NCI-H1048 (cell line): ENCODE measurements at places on chromosomes 1 and 21.

GRCh38 chr21:17636711-17637110 is 24.0 kb upstream of the BTG3 start:
- no peak for DNase-seq

- DNase-seq = no peak
These were observed 97.7 kb upstream of the IFFO2 start for GRCh38 chr1:19054216-19054615.

GRCh38 chr1:201504179-201504631 is 2.7 kb downstream of the CSRP1 start:
- no peak for DNase-seq

DNA sequence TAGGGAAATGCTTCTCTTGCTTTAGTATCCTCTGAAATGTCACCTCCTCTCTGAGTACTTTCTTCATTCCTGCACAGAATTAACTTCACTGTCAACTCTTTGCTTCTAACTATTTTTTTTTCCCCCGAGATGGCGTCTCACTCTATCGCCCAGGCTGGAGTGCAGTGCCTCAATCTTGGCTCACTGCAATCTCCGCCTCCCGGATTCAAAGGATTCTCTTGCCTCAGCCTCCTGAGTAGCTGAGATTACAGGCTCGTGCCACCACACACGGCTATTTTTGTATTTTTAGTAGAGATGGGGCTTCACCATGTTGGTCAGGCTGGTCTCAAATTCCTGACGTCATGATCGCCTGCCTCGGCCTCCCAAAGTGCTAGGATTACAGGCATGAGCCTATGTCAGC is 1.4 kb upstream of the PLPP3 start:
- no peak for DNase-seq

DNA sequence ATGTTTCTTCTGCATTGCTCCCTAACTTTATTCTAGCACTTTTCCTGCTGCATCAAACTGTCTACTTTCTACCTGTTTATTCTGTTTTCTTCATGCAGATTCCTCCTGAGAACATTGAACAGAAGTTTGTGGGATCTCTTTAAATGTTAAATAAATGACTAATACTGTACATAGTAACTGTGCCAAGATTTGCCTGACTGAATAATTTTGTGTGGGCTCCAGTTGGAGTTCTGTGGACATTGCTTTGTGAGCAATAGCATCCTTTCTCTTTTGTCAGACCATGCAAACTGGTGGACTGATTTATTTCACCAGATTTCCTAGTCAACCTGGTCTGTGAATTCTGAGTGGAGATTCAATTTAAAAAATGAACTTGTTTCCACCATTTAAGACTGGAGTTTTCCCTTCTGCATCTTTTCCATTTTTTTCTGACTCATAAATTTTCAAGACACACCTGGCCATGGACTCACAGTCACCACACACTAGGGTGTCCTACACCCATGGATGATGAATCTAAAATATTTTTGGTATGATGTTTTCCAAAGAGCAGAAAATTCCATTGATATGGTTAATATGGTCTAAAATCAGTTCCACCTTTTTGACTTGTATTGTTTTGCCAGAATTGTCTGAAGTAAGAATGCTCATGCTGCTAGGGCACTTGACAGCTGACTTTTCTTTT is 140.7 kb upstream of the SPAG17 start:
- DNase-seq = no peak

DNA sequence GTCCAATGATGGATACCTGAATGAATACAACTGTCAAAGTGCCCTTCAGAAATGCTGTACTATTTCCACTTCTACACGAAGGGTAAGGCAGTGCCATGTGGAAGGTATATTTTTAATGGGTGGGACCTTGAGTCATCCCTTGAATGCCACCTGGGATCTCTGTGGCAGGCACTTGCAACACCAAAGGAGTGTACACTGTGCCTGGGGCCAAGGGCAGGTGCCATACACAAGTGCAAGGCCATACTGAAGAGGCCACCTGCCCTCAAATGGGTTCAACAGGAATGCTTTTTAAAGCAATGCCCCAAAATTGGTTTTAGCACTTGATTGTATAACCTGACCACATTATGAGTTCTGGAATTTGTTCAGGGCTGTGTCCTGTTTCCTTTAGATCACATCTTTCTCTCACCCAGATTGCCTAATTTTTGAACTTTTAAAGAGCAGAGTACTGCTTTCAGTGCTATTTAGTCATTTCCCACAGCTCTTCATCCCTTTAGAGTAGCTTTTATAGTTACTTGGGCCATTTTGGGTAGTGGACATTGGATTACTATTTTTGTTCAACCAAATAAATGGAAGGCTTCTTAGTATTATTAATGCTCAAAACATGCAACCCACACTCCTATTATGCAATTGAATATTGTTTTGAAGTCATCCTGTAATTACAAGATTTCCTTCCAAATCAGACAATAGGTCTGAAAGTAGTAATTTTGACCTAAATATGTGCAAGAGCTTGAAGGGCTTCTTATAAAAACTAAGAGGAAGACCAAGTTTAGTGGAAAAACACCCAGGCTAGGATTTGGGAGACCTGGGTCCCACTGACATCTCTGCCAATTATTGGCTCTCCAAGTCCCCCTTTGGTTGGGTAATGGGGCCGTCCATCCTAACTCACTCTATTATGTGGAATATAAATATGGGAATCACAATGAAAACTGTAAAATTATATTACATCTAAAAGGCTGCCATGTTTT is 57.2 kb downstream of the LEPR start:
- no peak for DNase-seq

- no peak for DNase-seq
These were observed 13.9 kb downstream of the MEF2D start for GRCh38 chr1:156486421-156487344.

- peak; percentile 62 for DNase-seq
These were observed 705 bp upstream of the SLC50A1 start for GRCh38 chr1:155134880-155135414.

DNA sequence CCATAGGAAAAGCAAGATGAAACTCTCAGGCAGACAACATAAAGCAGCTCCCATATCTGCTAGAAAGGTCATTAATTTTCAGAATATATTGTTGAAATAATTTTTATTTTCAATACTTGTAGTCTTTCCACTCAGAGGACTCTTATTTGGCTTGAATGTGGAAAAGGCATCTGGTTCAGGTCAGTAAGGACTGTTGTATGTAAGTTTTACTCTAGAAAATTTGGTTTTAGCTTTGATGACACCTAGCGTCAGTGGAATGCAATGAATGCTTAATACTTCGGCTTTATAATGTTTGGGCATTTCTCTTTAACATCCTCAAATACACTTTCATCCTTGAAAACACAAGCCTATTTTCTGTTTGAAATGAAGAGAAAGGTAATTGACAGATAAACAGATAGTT is 63.3 kb downstream of the LRRC40 start:
- no peak for DNase-seq

- no peak for DNase-seq
These were observed 239.0 kb downstream of the NTNG1 start for GRCh38 chr1:107379826-107380225.

GRCh38 chr1:203150511-203151297 is 23.2 kb downstream of the ADORA1 start:
- DNase-seq = no peak

DNA sequence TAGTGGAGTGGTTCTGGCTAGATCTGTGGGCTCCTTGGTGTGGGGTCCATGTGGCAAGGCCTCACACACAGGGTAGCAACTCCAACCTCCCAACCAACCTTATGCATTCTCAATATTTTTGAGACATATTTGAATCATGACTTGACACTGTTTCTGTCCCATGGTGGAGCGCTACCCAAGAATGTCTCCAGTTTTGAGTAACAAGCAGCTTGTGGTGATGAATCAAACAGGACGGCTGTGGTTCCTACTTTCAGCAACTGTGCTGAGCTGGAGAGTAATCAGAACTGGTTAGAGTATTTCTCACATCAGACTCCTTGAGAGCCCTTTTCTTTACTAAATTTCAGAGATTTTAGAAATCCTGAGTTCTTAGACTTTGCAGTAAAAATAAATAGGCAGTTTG is 3.1 kb downstream of the LCE3D start:
- DNase-seq = no peak

DNA sequence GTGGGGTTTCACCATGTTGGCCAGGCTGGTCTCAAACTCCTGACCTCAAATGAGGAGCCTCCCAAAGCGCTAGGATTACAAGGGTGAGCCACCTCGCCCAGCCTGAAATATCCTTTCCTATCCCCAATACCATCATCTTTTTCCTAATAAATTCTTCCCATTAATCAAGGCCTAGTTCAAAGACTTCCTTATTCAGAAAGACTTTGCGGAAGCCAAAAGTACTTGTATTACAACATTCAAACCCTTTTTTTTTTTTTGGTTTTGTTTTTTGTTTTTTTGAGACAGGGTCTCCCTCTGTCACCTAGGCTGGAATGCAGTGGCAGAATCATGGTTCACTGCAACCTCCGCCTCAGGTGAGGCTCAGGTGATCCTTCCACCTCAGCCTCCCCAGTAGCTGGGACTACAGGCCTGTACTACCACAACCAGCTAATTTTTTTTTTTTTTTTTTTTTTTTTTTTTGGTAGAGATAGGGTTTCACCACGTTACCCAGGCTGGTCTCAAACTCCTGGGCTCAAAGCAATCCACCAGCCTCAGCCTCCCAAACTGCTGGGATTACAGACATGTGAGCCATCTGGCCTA is 7.6 kb downstream of the SLC19A2 start:
- DNase-seq = no peak

DNA sequence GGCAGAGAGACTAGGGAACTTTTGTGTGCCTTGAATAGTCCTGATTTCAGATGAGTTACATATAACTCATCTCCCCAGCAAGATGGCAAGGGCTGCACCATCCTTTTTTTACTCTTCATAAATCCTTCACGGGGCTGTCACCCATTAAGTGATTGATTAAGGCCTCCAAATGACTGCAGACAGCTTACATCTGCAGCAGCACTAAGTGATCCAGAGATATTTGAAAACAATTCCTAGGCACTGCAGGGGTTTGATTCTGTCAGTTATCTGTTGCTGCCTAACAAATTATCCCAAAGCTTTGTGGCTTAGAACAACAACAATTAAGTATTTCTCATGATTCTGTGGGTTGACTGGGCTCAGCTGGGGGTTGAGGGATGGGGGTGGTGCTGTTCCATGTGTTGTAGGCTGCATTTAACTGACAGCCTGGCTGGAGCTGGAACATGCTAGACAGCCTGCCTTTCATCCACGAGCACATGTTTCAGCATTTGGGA is 19.3 kb downstream of the TEX38 start:
- no peak for DNase-seq

- no peak for DNase-seq
These were observed 55.8 kb upstream of the MTF2 start for GRCh38 chr1:93023281-93023680.

GRCh38 chr21:34648739-34649297 is 20.0 kb upstream of the CLIC6 start:
- no peak for DNase-seq

DNA sequence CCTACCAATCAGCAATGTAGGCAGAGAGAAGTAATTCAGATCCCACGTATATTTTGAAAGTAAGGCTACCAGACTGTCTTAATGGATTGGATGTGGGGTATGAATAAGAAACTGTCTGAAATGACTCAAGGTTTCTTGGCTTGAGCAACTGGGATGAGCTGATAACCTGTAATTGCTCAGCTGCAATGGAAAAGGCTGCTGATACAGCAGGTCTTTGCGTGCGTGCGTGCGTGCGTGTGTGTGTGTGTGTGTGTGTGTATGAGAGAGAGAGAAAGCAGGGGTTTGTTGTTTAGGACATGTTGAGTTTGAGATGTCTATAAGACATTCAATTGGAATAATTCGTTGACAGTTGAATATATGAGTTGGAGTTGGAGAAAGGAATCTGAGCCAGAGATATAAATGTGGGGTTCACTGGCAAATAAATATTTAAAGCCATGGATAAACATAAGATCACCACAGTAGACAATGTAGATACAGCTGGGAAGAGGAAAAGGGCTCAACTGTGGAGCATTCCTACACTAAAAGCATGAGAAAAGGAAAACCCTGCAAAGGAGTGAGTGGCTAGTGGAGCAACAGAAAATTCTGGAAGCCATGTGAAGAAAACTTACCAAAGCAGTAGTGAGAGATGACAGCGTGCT is 72.9 kb downstream of the UCHL5 start:
- DNase-seq = no peak

GRCh38 chr1:941588-942383 is 17.3 kb downstream of the NOC2L start:
- DNase-seq = no peak

DNA sequence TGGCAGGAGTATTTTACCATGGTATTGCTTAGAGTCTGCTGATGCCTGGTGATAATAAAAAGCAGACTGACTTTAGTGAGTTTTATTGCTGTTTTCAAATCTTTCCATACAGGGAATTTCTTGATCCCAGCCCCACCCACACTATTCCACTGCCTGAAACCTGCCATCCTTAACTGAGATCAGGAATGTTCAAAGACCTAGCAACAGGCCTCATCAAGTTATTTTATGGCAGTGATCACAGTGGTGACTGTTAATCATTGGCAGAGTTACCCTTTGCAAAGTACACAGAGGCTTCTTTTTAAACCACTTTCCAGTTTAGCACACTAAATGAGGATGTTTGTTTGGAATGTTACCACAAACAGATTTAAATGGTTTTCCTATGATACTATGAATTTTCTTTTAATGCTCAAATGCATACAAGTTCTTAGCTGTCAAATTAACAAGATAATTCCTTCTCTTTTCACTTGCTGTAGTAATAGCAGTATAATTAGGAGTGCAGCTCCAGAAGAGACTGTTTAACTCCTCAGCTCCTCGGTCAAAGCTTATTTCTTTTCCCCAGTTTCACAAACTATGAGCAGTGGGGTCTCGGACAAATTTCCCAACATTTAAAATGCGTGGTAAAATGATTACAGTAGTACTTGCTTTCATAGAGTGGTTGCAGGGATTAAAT is 69.9 kb upstream of the USP25 start:
- no peak for DNase-seq

DNA sequence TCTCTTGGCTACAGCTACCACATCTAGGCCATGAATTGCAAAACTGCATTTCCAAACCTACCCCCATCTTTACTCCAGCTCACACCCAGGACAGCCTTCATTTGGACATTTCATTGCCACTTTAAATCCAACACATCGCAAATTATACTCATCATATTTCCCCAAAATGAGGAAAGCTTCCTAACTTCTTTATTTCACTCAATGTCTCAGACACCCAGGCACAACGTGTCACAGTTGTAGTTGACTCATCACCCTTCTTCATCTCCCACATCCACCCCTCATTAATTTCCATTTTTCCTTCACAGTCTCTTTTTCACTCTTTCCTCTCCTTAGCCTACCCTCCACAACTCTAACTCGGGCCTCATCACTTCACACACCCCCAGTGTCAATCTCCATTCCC is 6.7 kb downstream of the OTUD7B start:
- no peak for DNase-seq
